HS-27A (cell line): ENCODE measurements at places on chromosomes 4 and X.

GRCh38 chrX:44871931-44872820, 812 bp upstream of the KDM6A start:
- no peak for DNase-seq

- no peak for DNase-seq
Observed at GRCh38 chr4:78552389-78553042, 946 bp downstream of the ANXA3 start.

DNA sequence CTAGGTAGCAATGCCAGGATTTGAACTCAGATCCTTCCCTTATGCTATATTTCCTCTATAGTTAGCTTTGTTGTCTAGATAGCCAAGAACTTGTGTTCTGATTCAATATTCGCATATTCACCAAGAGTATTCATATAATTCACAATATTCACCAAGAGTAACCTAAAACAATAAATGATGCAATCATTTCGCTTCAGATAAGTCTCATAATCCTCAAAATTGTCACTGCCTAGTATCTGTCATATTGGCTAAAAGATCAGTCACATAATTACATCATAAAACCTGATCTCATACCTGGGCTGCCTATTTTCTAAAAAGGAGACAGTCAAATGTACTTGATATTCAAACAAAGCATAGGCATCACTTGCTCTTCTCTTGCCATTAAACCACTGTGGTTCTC, 199.7 kb upstream of the CPEB2 start:
- DNase-seq: no peak

DNA sequence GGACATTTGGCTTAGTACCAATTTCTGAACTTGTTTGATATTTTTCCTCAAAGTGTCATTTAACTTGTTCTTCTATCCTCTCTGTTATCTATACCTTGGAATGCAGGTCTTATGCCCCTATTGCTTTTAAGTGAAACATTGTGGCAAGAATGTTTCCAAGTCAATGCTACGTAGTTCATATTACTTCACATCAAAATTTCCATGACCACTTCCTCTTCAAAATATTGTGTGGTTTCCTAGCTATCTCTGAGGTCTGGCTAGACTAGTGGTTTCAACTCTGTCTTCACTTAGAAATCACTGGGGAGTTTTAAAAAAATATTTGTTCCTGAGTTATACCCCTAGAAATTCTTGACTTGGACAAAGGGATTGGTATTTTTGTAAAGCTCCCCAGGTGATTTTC, 20.2 kb upstream of the RASGEF1B start:
- DNase-seq: no peak

GRCh38 chr4:136829280-136829679, 703.0 kb downstream of the PCDH18 start:
- no peak for DNase-seq

GRCh38 chr4:90419124-90419711, 292.0 kb downstream of the CCSER1 start:
- DNase-seq: peak; percentile 68

GRCh38 chr4:141840299-141840986, 204.1 kb downstream of the IL15 start:
- DNase-seq: no peak

- no peak for DNase-seq
Observed at GRCh38 chrX:112614640-112615039, 65.1 kb downstream of the LHFPL1 start.

GRCh38 chrX:103236296-103236695, 18.7 kb downstream of the TCEAL8 start:
- DNase-seq: no peak

DNA sequence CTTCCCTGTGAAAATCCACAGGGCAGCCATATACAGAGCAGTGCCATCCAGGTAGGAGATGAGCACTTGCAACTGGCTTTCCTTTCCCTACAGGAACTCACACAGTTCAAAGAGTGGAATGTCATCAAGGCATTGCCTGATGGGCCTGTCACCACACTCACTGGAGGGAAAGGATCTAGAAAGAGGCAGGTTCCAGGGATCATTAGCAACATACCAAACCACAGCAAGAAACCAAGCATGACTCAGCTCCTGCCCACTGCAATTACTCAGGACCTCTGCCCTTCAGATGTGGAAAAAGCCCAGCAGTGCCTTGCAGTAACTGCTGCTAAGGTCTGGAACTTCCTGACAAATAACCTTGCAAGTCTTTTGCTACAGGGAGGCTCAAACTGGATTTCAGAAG, 101.2 kb downstream of the ZNF674 start:
- DNase-seq: peak; percentile 36

GRCh38 chr4:6992728-6993677, 50.2 kb upstream of the TADA2B start:
- DNase-seq: no peak

GRCh38 chr4:185987961-185988627, 80.9 kb upstream of the TLR3 start:
- DNase-seq: no peak

DNA sequence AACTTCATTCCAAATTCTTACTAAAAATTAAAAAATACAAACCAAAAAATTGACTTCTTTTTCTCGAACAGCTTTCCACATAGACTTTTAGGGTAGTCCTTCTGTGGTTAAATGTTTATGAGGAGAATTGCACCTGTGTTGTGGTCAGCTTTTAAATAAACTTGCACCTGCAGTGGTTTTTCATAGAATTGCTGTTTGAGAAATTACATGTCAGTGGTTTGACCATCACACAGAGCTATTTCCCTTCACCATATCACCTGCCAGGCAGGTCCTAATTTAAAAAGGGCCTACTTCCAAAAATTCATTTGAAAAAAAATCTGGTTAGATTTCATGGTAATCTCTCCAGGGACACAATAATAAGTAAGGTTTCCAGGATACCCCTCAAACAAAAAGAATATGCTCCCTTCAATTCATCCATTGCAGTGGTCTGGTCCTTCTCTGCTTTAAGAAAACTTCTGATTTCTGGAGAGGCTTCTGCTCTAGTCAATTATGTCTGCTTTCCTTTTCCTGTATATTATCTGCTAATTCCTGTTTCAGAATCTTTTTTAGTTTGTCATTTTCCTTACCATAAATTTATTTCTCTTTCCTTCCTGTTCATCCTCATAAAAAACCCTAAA, 9.8 kb upstream of the UTP3 start:
- DNase-seq: no peak

GRCh38 chrX:110171442-110171841, 146.4 kb downstream of the AMMECR1 start:
- no peak for DNase-seq

DNA sequence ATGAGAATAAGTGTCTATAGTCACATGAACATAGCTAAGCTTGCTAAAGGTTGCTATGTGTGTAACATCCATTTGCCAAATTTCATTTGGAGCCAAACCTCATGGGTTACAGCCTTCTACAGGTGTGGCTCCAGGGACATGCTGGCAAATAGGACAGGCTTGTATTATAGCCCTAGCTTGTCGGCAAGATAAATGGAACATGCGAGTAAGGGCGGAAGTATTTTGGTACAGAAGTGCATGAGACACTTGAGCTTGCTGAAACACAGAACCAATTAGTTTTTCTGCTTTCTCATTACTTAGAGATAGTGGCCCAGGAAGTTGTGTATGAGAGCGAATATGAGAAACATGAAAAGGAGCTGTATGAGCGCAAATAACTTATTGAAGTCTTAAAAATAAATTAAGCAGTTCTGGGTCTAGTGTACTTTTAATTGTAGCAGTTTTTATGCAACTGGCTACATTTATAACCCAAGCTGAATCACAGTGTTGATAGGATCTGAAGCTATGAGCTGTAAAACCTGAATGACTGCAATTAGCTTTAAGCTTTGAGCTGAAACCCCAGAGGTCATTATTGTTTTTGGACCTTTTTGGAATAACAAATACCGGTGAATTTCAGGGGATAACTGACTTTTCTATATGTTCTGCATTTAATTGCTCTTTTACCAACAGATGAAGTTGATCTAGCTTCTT, 64.6 kb downstream of the KDM5C start:
- DNase-seq: no peak

DNA sequence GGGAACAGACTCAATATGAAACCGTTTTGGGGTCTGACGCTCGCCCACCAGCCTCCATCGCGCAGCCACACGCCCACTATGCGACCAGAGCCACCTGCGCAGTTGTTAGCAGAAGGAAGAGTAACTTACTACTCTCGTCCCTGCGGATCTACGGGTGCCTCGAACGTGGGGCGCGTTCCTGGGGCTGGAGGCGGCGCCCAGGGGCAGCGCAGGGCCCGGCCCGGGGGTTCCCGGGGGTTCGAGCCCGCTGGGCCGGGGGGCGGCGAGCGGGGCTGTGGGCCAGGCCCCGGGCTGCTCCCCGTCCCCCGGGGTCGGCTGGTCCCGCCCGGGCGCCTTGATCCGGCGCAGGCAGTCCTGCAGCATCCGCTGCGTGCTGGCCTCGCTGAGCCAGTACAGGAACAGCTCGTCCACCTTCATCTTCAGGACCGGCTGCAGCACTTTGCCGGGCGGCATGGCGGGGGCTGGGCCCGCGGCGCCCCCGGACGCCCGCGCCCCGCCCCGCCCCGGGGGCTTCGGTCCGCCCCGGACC, 404 bp downstream of the PPP2R3B start:
- DNase-seq: no peak

- DNase-seq: no peak
Observed at GRCh38 chr4:106594291-106594952, 225.8 kb upstream of the GIMD1 start.

- no peak for DNase-seq
Observed at GRCh38 chr4:139077567-139078355, 62.2 kb downstream of the NOCT start.
